Stimulated activated CD4-positive, alpha-beta T cell treated with anti-CD3 and anti-CD28 coated beads, Interleukin-15, amount 100 ng/mL, for 48 hours (primary cell): ENCODE measurements at places on chromosomes 7 and 10.

DNA sequence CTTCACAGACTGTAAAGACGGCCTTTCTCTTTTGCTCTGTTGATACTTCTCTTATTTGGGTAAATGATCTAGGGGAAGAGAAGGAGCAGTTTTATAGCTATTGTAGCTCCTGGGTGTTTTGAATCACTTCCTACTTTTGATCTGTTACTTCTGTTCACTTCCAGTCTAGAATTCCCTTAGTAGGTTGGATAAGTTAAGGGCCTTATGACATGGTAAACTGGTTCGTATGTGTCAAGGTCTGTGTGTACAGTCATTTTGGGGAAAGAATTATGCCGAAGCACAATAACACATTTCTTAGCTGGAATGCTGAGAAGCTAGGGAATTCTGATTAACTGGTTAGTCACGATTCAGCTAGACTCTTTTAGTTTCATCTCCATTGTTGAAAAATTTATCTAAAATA lies 8.1 kb downstream of the DENND10 start:
- DNase-seq: no peak

DNA sequence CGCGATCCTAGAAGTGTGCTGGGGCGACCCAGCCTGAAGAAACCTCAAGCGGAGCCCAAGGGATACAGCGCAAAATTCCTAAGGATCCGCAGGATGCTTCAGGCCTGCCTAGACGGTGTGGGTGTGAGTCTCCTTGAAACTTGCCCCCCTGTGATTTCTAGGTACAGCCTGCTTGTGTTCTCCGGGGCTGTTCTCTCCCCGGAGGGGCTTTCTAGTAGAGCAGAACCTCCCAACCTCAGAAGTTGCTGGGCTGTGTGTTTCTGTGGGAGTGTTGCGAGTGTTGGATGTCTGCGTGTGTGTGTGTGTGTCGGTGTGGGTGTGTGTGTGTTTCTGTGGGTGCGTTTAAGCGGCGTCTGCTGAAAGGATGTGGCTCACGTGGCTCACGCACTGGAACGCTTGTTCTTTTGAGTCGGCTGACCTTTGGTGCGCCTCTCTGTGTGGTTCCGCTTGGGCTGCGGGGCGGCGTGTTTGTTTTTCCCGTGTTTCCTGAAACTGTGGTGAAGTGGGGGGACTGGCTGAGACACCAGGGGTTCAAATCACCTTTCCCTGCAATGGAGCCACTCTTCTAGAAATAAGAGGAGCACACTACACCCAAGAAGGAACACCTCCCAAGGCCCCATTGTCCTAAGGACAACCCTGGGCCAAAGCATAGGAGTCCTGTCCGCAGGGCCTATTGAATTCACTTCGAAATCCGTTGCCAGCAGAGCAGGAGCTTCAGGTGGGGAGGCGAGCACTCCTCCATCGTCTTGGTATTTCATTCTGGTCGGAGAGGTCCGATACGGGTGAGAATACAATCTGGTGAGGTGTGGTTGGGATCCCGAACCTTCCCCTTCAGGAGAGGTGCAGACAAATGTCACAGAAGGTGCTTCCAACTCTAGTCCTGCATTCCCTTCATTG lies 25.1 kb upstream of the ZNF273 start:
- no peak for DNase-seq

DNA sequence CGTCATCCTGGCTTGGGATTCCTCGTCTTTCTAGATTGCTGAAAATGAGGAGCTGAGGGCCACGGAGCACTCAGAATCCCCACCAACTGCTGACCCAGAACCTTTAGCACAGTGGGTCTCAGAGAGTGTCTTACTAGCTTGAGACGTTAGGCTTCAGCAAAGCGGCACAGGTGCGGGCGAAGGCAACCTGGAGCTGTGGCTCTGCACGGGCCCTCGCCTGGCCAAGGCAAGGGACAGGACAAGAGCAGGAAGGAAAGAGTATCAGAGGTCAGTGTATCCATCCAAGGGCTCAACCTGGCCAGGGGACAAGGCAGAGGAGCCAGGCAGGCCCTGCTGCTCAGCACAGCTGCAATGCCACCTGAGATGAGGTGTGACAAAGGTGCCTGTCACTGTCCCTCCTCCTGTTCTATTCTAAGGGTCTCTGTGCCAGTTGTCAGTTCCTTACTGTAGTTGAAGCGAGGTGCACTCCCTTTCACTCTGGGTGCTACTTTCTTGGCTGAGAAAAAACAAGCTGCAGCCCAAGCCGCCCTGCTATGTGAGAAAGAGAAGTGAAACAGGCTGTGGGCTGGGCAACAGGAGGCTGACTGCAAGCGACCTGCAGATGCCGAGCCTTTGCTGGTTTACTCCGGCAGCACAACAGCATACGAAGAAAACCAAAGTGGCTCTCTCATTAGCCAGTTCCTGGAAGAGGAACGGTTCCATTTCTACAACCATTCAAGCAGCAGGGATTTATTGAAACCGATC lies 33.3 kb upstream of the KDM7A start:
- no peak for DNase-seq

DNA sequence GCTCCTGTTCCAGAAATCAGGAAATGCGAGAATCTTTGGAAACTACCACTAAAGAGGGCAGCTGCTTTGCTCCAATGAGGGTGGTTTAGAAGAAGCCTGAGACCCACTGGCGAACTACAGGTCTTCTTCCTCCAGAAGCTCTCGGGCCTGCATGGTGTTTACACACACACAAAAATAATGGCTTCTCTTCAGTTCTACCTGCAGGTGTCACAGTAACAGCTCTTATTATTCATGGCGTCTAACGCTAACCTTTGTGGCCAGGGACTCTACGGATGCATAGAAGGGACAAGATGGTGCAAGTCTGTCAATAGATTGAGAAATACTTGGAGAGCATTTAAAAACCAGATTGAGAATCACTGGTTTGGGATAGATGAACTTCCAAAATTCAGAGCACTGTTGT lies 22.4 kb downstream of the GPR141 start:
- DNase-seq: no peak

GRCh38 chr10:44008270-44008916 lies 359.7 kb upstream of the ZNF32 start:
- no peak for DNase-seq

- no peak for DNase-seq
Measured at GRCh38 chr7:36852017-36852416, 127.7 kb upstream of the AOAH start.
